Ammon's horn (tissue), 1 donor: ENCODE measurements at places on chromosomes 5 and 9.

- no peak for DNase-seq
These were observed 73.4 kb upstream of the BOD1 start for GRCh38 chr5:173689737-173690360.

- no peak for DNase-seq
These were observed 321.7 kb downstream of the NDUFS4 start for GRCh38 chr5:53882006-53882675.

GRCh38 chr5:137190441-137190840, 308.7 kb downstream of the SPOCK1 start:
- no peak for DNase-seq

DNA sequence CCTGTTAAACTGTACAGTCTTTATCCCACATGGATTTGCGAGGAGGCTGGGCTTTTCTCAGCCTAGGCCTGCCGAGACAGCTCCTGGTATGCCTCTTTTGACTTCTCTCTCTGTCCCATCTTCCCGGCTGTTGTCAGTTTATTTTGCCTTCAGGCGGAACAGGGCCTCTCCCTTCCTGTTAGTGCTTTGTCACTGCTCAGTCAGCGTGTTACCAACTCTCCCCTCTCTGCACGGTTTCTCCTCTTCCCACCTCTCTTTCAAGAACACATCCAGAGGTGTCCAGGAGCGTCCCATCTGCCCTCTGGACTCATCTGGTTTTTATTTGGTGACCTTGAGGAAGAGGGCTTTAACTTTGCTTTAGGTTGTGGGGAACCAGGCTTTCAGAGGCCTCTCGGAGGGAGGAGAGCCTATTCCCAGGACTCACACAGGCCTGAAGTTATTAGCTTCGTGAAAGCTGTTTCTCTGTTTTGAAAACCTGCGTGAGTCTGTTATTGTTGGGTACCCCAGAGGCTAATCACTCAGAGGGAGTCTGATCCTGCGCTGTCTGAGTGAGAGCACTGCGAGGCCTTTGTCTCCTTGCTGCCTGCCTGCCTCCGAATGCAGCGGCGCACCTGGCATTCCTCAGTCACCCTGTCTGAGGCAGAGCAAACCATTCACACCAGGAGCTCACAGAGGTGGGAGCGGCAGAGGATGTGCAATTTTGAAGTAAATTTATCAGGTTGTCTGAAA, 234.4 kb upstream of the MPDZ start:
- no peak for DNase-seq

DNA sequence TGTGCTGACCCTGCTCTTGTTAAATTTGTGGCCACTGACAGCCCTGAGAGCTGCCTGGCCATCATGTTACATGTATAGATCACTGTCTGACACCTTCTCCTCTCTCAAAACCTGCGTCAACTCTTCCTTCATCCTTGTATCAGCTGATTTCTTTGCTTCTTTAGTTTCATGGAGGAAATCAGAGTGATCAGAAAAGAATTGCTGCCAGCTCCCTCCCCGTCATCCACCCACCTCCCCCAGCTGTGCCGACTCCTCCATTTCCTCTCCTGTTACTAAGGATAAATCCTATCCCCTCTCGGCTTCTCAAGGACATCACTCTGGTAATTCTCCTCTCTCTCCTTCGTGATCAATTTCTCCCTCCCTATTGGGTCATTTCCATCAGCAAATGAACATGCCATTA, 108.9 kb downstream of the ICE1 start:
- DNase-seq: peak; percentile 9

DNA sequence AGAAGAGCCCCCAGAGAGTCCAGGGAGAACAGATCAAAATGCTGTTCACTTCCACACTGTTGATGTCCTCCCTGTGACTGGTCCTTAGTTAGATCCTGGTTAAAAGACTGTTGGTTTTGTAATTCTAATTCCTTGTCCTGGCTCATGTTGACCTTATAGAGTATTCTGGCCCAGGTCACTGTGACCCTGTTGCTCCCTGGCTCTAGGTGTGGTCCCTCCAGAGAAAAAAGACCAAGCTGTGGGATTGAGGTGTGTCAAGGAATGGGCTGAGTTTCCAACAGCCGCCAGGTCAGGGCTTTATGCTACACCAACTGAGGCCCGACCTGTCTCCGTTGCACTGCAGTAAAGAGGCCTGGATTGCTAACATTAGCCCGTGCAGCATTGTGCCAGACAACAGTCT, 241.0 kb upstream of the MSX2 start:
- DNase-seq: no peak

GRCh38 chr5:138330813-138331448, 673 bp downstream of the CDC25C start:
- no peak for DNase-seq

GRCh38 chr9:20863945-20864344, 167.5 kb downstream of the HACD4 start:
- no peak for DNase-seq

DNA sequence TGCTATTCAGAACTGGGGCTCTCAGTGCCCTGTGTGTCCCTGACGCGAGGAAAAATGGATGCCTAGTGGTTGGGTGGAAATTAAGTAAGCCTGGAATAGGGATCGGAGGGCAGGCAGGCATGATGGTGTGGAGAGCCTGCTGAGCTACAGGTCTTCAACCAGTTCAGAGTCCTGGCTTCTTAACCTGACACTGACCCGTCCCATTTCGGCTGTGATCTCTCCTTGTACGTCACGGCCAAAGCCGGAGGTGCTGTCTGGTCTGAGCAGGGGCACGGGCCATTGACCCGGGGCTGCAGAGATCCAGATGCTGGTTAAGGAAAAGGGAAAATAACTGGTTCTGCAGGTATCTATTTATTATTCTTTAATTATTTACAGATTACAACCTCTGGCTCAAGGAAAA, 27.9 kb downstream of the RHOBTB3 start:
- no peak for DNase-seq

GRCh38 chr5:56589481-56589860, 225.9 kb upstream of the MAP3K1 start:
- DNase-seq: no peak

DNA sequence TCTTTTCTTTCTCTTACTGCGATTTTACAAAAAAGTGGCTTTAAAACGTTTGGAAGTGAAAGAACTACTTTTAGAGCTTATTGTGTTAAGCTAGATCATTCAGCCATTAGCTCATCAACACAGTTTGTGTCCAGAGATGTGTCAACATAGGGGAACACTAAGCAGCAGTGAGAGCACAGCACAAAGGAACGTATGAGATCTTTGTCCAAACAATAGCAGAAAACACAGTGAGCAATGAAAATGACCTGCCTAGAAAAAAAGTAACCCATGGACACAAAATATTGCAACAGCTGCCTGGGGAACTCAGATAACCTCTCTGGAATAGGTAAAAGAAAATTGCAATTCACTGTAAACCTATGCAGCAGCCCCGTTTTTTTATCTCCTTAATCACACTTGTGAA, 372.5 kb downstream of the ARHGEF28 start:
- no peak for DNase-seq

DNA sequence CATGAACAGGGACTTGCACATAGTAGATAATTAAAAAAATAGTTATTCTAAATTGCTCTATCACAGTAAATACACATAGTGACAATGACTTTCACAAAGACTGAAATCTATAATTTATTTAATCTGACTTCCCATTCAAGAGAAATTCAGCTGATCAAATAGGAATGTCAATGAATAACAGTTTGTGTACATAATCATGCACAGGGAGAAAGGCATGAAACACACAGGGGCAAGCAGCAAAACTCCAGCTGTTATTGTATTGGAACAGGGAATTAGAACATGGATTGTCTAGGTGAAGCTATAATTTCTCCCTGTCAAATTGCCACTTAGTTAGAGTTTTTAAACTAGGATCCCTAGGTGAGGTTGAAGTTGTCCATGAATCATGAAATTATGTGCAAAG, 99.9 kb downstream of the HCN1 start:
- DNase-seq: no peak
